HS-27A (cell line): ENCODE measurements at places on chromosomes 7 and 10.

GRCh38 chr7:64181586-64181985, 25.4 kb upstream of the ZNF735 start:
- no peak for DNase-seq

GRCh38 chr7:27661811-27662489, 733 bp downstream of the HIBADH start:
- no peak for DNase-seq

GRCh38 chr7:69269806-69270205, 328.5 kb upstream of the AUTS2 start:
- DNase-seq: no peak

DNA sequence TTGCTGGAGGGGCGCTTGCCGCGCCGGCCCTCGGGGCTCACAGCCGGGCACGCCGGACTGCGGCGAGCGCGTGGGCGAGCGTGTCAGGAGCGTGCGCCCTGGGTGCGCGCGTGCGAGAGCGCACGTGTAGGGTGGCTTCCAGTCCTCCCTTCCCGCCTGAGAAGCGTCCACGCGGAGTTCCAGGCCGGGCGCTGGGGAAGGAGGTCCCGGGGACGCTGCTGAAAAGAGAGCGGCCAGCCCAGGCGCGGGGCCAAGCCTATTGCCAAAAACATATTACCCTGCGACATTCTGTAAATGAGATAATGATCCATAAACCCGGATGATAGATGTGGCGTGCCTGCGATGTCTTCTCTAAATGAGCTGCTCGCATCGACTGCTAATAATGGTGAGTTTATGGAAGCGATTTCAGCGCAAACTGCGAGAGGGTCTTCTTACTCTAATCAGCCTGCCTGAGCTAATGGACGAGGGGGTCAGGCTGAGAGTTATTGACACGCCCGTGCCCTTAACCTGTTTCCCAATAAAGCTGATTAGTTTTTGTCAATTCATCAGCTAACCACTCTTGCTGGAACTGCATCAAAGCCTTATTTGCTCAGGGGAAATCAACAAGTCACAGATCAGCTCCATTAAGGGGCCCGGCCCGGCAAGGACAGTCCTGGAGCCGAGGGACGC, 8.0 kb upstream of the MNX1 start:
- no peak for DNase-seq

- DNase-seq: no peak
Measured at GRCh38 chr10:127996586-127996985, 89.7 kb downstream of the PTPRE start.

DNA sequence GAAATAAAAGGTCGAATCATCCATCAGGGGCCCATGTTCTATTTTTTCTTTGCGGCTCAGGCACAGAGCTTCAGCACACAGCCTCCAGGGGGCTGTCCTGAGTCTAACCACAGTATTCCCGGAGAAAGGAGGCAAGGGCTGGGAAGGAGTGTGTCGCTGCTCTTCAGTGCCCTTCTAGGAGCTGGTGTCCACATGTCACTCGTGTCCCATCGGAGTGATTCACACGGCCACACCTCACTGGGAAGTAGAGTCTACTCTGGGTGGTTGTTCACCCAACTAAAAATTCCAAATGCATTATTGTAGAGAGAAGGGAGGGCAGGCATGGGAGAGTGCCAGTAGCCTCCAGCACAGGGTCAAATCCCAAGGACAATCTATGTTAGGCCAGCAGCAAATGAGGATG, 114.8 kb upstream of the LANCL2 start:
- no peak for DNase-seq
